ENCODE measurements at places on chromosomes 11 and 22. TPM values are rescaled to one million over a fixed set of nuclear protein-coding genes. Genes with fewer than 3 reads are reported as not detected.

The OR10A2 gene
- not detected for total RNA-seq

The RASGRP2 gene
- not detected for total RNA-seq

The ZNF280B gene
- total RNA-seq, result 1.6 TPM

The SEC14L6 gene
- total RNA-seq, result 2.6 TPM

The ANGPTL5 gene
- total RNA-seq, result 60.3 TPM

The SLC17A6 gene
- total RNA-seq, result not detected

The HBB gene
- not detected for total RNA-seq

The CEP126 gene
- total RNA-seq, result 17.4 TPM

The CSKMT gene
- 5.7 TPM for total RNA-seq

The CASTOR1 gene
- 7.4 TPM for total RNA-seq

The OR4D5 gene
- total RNA-seq, result not detected

The LIMK2 gene
- total RNA-seq, result 19.2 TPM

The SYT7 gene
- 4.3 TPM for total RNA-seq

The OR51B4 gene
- not detected for total RNA-seq

The C1QTNF4 gene
- 0.22 TPM for total RNA-seq

The MSANTD2 gene
- total RNA-seq, result 10.8 TPM

The WT1 gene
- not detected for total RNA-seq

The TRIM49C gene
- total RNA-seq, result not detected

The SOX6 gene
- 8.4 TPM for total RNA-seq

The FIBIN gene
- total RNA-seq, result 6.0 TPM

The APOL3 gene
- 37.0 TPM for total RNA-seq

The PNPLA5 gene
- total RNA-seq, result 0.13 TPM

The MIOX gene
- not detected for total RNA-seq

The MAJIN gene
- not detected for total RNA-seq

The FOLR3 gene
- 0.78 TPM for total RNA-seq

The DDTL gene
- total RNA-seq, result not detected

The PARVG gene
- total RNA-seq, result 0.11 TPM

The RASD2 gene
- total RNA-seq, result 0.22 TPM

The GPR83 gene
- not detected for total RNA-seq

The GRM5 gene
- not detected for total RNA-seq

The SHISA8 gene
- not detected for total RNA-seq

The OR51E2 gene
- total RNA-seq, result not detected

The HMOX1 gene
- total RNA-seq, result 907 TPM

The MS4A15 gene
- not detected for total RNA-seq

The NAALADL1 gene
- total RNA-seq, result 18.5 TPM

The ZNF214 gene
- total RNA-seq, result 9.1 TPM

The PHOX2A gene
- not detected for total RNA-seq

The CARD10 gene
- total RNA-seq, result 13.1 TPM

The GSTT2 gene
- 0.78 TPM for total RNA-seq

The UPK3A gene
- total RNA-seq, result not detected

The HPS5 gene
- total RNA-seq, result 49.5 TPM

The PVALB gene
- total RNA-seq, result not detected

The H19 gene
- total RNA-seq, result 29.9 TPM

The OR5P2 gene
- total RNA-seq, result not detected

The CSF2RB gene
- total RNA-seq, result under 0.01 TPM

The HEPACAM gene
- total RNA-seq, result not detected

All from articular chondrocyte of knee joint (primary cell).